ENCODE measurements at places on chromosomes 5 and 9.

- DNase-seq = no peak
These were observed 114.3 kb upstream of the DAP start for GRCh38 chr5:10875201-10875768.

DNA sequence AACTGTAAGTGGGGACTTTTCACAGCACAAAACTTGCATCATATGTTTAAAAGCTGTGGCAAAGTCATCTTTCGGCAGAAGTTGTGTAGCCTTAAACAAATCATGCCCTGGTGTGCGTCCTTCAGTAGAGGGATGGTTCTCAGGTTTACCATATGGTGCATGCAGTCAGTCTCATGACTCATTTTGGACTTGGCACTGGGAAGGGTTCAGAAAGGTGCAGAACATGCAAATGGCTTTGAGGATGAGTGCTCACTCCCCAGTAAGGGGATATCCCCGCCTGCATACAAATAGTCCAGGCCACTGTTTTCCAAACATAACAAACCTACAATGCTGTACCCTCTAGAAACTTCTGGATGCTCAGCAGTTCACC is 260.3 kb downstream of the NDUFS4 start:
- DNase-seq = no peak

GRCh38 chr5:19498852-19499251 is 489.1 kb downstream of the CDH18 start:
- no peak for DNase-seq

DNA sequence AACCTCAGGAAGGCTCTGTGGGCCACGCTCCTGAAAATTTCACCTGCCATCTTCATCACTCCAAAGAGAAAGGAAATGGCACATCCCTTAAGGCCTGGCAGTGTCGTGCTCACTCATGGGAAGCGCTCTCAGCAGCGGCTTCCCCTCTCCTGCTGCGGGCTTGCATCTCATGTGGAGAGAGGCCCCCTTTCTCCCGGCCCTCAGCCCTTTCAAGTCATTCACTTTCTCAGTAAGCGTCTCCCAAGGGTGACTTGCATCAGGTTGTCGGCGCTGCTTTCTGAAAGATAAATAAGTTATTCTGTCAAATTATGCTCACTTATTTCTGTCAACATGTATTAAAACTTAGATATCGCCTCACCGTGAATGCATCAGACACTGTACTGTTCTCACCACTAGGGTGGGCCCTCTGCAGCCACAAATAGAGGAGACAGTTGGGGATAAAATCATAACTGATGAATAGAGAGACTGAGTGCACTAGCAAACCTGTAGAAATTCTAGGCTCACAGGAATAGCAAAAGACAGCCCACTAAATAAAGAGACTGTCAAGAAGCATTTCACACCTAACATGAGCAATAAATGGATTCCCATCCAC is 174.6 kb downstream of the RFK start:
- peak; percentile 24 for DNase-seq

DNA sequence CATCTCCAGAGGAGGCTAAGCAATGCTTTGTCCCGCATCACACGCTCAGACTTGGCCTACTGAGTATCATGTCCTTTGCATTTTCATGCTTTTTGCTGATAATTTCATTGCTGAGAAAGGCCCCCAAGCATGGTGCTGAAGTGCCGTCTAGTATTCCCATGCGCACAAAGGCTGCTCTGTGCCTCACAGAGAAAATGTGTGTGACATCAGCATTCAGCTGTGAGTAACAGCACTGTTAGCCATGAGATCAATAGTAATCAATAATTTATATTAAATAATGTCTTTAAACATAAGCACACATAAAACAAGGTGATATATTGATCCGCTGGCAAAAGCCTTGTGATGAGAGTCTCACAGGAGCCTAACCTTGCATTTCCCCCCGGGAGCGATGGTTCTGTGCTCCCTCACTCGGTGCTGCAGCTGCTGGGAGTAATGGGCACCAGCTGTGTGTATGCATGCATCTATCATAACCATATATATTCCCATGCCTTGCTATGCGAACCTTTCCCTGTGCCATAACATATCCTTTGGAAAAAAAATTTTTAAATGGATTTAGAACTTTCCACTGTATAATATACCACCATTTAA is 50.4 kb upstream of the RNF130 start:
- DNase-seq = no peak

GRCh38 chr5:130109152-130109551 is 204.9 kb downstream of the CHSY3 start:
- no peak for DNase-seq

DNA sequence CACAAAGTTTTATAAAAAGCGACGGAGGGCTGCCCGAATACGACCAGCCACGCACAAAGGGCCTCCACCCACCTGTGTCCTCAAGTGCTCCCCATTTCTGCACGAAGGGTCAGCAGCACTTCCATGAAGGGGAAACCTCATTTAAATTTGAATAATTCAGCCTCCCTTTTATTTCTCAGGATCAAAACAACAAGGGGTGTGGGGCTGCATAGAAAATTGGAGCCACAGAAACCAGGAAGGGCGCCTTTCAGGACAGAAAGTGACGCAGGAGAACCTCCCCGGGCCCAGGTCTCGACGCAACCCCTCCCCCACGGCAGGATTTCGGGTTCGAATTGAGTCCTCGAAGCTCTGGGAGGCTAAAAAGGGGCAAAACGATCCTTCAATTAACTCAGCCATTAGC is 2.1 kb downstream of the NRARP start:
- DNase-seq = peak; percentile 15

DNA sequence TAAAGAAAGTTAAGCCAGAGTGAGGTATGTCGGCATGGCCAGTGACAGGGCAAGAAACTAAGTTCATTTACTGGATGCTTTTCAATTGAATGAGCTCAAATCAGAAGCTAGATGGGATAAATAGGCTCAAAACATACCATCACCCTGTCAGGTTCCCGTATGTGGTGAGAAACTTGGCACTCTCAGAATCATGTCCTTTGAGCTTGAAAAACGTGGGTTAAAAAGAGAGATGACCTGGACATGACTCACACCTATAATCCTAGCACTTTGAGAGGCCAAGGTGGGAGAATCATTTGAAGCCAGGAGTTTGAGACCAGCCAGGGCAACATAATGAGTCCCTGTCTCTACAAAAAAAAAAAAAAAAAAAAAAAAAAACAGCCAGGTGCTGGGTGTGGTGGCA is 121.7 kb upstream of the RGMB start:
- no peak for DNase-seq

GRCh38 chr9:13919401-13919800 is 394.5 kb downstream of the NFIB start:
- no peak for DNase-seq

DNA sequence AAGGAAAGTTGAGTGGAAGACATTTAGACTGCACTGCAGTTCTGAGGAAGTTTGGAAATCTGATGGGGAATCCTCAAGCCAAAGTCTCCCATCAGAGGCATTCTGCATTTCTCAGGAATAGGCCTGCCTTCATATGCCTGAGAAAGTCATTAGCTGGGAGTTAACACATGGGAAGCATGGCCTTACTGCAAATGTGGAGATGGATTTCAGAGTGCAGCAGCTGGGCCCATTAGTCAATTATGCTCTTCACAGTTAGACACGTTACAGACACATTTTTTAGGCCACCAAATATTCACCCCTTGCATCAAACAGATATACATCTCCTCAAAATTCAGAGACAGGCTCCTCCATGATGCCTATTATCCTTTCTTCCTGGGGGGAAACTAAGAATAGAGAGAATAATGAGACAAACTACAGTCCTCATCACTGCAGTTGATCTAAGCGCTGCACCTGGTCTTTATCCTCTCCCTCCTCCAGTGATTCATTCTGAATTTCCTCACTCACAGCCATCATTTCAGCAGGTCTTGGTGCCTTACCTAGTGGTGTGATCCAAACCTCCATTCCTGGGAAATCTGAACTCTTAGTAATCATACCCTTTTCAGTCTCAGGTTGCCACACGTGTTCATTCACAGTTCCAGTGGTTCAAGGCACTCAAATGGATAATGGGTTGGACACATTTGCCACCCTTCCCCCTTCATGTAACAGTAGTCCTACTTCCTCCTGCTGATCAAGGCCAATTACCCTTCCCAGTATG is 47.9 kb upstream of the PPP2CA start:
- DNase-seq = peak; percentile 11

DNA sequence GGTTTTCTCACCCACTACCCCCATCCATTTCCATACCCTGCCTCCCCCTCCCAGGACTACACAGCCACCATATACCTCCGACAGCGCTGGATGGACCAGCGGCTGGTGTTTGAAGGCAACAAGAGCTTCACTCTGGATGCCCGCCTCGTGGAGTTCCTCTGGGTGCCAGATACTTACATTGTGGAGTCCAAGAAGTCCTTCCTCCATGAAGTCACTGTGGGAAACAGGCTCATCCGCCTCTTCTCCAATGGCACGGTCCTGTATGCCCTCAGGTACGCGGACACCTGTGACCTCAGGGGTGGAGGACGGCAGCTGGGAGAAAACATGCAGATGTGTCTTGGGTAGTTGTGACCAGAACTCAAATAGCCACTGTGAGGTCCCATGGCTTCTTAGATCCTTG is 11.6 kb downstream of the GABRP start:
- DNase-seq = no peak

- no peak for DNase-seq
These were observed 63.1 kb upstream of the CDK5RAP2 start for GRCh38 chr9:120643061-120643460.

DNA sequence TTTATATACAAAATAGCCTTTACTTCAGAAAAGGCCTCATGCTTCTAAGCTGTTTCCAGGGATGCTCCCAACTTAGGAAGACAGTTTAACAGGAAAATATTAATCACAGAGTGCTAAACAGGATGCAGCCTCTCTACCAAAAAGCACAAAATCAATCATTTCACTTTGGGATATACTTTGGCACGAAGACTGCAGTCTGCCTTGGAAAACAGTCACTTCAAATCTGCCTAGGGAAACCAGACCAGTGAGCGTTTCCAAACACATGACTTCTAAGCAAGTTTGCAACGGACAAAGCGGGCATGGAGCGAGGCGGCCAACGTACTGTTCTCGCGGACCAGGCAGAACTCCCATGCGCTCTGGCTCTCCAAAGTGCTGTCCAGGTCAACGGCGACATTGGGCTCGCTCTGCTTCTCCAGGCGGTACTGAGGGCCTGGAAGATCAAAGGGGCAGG is 201.0 kb downstream of the MAPKAP1 start:
- no peak for DNase-seq

DNA sequence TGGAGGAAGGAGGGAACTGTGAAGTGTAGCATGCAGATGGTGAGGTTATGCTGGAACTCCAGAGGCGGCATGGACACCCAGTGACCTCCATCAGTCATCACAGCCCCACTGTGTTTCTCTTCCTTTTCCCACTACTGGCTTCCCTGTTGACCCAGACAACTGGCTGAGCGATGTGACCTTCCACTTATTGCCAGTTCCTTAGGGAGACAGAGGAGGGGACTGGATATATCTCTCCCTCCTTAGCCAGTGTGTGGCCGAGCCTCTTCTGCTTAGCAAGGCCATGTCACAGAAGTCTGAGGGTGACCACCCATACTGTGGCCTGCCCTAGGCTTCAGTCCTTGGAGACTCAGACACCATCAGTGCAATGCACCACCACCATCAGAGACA is 3.0 kb upstream of the PHYKPL start:
- no peak for DNase-seq

- DNase-seq = no peak
These were observed 10.1 kb upstream of the ZNF484 start for GRCh38 chr9:92887880-92888338.

DNA sequence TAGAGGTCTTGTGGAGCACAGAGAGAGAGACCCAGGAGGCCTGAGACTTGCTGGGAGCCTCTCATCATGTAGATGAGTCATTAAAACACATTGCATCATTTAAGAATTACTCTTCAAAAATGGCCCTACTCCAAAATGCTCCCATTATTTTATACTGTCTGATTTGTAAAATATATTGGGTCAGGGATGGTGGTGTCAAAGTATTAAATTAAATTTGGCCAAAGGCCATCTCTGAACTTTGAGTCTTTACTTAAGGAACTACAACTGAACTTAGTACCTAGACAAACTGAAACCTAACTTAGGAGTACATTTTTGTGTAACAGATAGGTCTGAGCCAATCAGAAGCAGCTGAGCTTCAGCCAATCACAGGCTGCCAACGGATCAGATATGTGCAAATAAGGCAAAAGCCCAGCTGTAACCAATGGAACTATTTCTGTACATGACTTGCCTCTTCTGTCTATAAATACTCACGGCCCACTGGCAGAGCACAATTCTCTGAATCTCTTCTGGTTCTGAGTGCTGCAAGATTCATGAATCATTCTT is 657.2 kb downstream of the TLE1 start:
- no peak for DNase-seq

GRCh38 chr5:89129941-89130340 is 247.0 kb upstream of the MEF2C start:
- DNase-seq = no peak

- DNase-seq = no peak
These were observed 30.7 kb downstream of the OR2V1 start for GRCh38 chr5:181100121-181100875.

DNA sequence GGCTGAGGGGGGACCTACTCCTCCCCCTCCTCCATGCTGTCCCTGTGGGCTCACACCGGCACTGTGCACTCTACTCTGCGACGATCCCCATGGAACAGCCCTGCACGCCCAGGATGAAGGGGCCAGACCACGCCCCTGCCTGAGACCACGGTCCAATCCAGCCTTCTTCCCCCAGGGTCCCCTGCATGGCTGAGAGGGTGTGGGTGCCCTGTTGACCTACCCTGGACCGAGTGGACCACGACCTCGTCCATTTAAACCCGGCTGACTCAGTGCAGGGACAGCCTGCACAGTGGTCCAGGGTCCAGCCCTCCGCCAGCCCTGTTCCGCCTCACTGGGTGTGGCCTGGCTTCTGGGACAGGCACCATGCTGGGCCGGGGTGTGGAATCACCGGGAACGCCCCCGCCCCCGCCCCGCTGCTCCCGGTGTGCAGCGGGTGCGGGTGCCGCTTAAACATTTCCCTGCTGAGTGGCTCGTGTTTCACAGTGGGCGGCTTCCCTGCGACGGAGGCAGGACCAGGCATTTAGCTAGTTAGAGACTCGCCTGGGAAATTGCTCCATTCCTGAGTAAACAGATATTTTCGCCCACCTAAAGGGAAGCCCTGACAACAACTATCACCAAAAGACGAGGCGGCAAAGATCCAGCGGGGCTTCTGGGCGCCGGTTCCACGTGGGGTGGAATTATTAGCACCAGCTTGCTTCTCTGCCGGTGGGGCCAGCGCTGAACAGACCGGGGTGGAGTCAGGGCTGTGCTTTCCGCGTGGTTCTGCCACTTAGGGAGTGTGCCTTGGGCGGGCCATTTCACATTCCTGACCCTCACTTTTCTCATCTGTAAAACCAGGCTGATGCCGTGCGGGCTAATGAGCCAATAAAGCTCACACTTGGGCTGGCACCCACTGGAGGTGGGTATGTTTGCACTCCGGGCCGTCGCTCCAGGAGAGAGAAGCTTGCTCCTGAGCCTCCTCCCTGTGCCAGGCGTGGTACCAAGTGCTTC is 22.6 kb downstream of the DBH start:
- DNase-seq = peak; percentile 85

GRCh38 chr5:126004636-126005035 is 418.6 kb upstream of the GRAMD2B start:
- DNase-seq = peak; percentile 60
